ENCODE measurements at places on chromosomes 2 and 18.

DNA sequence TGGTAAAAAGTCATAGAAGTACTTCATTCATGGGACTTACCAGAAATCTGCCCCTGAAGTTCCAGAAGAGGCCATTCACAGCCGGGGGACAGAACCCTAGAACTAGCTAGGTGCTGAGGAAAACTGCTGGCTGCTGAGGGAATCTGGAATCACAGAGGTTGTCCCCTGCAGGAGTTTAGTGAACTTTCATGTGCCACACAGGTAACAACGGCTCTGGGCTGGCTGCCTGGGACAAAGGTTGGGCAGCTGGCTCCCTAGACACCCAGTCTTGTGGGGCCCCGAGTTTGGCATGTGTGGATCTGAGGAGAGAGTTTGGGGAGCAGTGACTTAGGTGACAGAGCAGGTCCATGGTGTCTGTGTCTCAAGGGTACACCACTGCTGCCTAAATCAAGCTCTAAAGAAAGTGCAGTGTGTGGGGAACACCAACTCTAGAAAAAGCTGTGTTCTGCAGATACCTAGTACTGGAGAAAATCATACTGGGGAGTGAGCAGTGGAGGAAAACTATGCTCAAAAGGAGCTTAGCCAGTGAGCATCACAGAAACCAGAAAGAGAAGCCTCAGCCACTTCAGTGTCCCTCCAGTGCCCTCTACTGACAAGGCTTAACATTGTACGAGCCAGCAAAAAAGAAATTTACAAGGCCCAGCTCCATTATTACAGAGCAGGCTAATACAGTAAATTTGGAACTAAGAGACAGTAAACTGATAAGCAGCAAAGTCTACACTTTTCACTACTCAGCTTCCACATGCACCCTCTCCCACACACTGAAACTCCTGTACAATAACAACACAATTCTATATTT is 15.2 kb downstream of the GALNT3 start:
- peak; percentile 22 for DNase-seq

DNA sequence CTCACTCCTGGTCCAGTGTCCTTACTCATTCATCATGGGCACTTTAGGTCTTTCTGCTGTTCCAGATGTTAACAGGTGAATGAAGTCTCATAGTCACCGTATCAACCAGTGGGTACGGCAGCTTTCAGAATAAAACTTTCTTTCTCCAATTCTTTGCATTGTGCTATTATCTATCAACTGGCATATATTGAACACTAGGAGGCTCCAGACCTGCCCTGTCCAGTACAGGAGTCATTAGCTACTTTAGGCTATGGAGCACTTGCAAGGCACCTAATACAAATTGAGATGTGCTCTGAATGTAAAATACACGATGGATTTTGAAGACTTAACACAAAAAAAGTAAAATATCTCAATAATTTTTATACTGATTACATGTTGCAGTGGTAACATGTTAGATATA is 43.2 kb upstream of the NEB start:
- no peak for DNase-seq

DNA sequence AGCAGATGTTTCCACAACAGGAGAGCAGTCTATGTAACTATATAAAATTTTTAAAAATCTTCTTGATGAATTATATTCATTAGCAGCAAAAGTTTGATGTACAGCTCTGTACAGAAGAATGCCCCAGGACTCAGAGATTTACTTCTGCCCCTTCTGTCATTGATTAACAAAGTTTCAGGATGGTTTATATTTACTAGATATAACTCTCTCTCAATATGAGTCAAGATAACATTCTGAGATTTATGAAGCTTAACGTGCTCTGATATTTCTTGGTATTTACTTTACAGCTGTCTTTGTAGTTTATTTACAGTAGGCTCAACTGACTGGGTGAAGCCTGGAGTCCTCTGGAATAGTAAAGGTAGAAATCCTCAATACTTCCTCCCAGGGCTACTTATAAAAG is 93.6 kb upstream of the HNMT start:
- DNase-seq = no peak

- peak; percentile 32 for DNase-seq
Measured at GRCh38 chr2:10123281-10123680, 742 bp downstream of the RRM2 start.

DNA sequence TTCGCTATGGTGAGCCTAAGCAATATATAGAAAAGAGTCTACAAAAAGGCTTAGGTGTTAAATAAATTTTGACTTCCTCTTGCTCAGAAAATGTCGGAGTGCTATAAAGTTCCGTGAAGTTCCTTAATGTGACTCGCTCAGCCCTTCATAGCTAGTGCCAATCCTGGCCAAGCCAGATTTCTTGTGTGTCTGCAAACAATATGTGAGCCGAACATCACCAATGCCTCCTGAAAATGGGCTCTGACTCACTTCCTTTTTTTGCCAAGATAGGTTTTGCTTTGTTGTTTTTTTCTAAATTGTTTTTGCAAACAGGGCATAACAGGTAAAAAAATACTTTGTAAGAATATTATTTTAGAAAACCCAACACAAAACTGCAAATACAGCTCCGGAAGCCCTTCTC is 26.1 kb downstream of the CDC42EP3 start:
- DNase-seq = peak; percentile 80

DNA sequence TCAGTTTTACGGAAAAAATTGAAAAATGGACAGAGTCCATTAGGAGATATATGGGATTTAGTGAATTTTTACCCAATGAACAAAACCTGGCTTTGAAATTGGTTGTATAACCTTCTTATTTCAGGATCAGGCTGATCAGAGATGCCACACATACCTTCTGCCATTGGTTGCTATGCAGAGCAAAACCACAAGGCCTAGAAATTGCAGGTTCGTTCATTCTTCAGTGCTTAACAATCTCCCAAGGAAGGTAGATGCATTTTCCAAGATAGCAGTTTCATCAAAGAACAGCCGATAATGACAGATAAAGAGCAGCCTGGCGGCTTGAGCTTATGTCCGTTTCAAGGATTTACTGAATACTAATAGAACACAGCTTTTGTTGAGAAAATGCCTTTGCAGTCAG is 868.8 kb downstream of the EPHA4 start:
- peak; percentile 17 for DNase-seq

- no peak for DNase-seq
Measured at GRCh38 chr18:79494936-79495335, 99.2 kb downstream of the NFATC1 start.

DNA sequence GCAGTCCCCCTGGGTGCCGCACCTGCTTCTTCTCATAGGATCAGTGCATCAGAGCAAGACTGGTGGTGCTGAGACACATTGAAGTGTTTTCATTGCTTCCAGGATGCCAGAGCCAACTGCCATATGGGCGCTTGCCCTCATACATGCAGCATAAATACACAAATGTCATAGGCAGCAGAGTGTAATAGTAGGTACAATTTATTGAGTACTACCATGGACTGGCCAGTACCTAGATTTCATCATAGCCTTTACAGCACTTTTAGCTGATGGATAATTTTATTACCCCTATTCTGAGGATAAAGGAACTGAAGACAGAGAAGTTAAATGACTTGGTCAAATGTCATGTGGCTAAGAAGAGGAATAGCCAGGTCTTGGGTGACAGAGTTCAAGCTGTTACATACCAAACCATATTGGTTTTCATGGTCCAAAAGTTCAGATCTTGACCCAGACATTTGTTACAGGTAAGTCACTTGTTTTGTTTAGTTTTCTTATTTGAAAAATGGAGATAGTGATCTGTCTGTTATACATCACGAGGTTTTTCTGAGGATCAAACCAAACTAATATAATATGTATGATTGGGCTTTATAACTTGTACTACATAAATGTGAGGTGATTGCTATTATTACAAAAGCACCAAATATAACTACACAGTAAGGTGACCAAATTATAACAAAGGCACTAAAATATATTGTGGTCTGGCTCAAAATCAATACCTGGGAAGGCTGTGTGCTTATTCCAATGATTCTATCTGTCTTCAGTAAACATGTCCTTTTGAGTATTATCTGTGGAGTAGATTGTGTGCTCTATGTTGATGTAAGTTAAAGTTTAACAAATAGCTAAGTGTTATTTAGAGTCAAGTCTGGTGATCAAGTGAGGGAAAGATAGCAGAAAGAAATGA is 151.9 kb upstream of the CYRIA start:
- no peak for DNase-seq

DNA sequence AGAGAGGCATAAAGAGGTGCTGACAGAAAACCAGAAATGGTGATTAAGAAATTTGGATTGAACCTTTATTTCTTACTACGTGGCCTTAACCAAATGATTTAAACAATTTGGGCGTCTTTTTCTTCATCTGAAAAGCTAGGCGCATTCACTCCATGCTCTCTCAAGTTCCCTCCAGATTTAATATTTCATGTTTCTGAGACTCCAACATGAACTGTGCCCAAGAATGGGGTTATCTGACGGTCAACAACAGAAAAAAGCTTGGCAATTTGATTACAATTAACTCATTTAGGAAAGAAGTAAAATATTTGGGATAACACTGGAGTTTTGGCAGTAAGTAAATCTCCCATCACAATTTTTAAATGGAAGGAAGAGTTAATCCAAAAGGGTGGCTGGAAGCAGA is 345.4 kb downstream of the ARHGAP15 start:
- DNase-seq = no peak

GRCh38 chr2:101089419-101089818 is 61.8 kb downstream of the TBC1D8 start:
- DNase-seq = no peak

DNA sequence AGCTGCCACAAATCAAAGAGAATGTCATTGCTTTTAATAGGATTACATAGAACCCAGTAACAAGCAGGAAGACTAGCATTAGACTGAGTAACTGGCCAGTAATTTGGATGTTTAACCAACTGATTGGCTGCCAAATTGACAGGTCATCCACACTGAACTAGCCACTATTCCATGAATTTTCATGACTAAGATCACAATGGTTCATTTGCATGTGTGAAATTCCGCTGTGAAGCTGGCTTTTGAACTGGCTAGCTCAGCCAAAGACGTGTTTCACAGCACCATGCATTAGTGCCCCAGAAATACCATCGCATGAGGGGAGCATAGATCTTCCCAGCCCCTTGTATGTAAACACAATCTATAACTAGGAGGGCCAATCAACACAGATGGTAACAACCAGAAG is 649.8 kb downstream of the ARHGAP15 start:
- peak; percentile 71 for DNase-seq

- DNase-seq = no peak
Measured at GRCh38 chr2:69096326-69097095, 83.5 kb downstream of the ANTXR1 start.

DNA sequence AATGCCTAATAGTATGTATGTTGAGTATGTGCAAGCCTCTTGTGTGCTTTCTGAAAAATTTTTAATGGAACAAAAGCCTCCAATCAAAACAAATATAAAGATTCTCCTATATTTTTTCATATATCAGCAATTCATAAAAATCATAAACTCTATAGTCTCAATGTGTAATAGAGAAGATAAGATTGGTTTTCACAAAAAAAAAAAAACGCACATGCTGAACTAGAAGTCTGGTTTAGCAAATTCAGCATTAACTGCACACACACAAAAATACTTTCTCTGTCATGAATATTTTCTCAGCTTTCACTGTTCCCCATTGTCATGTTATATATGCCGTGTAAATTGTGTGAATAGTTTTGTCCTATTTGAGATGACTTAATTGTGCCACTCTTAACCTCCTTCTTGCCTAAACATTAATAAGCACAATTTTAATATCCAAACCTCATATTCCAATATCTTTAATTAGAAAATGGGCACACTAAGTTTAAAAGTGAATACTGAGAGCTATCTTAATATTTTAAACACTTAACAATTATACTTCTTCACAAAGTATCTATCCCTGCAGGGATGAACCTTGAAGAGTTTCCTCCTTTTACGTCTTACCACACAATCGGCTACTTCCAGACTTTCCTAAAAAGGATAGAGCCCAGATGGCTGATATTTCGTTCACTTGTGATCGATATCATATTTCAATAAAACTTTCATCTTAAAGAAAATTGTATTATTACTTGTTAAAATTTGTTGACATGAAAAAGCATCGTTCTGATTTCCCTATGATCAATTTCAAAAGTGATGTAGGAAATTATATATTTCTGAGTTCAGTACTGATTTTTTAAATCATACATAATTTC is 242.7 kb downstream of the TCF4 start:
- DNase-seq = no peak

- peak; percentile 23 for DNase-seq
Measured at GRCh38 chr2:161576421-161576820, 47.8 kb upstream of the SLC4A10 start.

DNA sequence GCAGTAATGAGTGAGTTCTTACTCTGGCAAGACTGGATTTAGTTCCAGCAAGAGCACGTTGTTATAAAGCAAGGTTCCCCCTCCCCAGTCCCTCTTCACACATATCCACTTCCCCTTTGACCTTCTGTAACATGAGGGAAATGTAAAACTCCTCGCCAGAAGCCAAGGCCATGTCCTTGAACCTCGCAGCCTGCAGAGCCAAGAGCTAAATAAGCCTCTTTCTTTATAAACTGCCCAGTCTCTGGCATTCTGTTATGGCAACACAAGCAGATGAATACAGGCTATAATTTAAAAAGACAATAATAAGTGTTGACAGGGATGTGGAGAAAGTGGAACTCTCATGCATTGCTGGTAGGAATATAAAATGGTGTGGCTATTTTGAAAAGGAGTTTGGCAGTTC is 60.3 kb downstream of the TLK1 start:
- no peak for DNase-seq

GRCh38 chr2:160214461-160215445 is 14.7 kb upstream of the ITGB6 start:
- DNase-seq = peak; percentile 95

- no peak for DNase-seq
Measured at GRCh38 chr2:71667256-71668182, 214.2 kb downstream of the DYSF start.

DNA sequence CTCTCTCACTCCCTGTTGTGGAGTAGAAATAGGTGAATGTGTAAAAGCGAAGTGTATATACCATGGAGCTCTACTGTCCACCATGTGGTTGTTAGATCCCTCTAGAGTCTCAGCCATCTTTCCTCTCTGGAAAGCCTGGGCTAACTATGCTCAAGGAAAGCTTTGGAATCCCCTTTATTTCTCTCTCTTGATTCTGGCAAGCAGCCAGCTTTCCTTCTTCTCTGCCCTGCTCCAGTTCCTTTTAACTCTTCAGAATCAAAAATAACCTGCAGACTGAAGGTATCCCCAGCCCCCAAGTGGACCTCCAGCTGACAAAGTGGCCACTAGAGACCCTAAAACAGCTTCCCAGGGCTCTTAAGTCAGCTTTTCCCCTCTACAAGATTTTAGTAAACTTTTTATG is 381.9 kb downstream of the PLCL1 start:
- DNase-seq = no peak

Data from GM23248 (cell line).